ENCODE measurements at places on chromosomes 12 and 14.

DNA sequence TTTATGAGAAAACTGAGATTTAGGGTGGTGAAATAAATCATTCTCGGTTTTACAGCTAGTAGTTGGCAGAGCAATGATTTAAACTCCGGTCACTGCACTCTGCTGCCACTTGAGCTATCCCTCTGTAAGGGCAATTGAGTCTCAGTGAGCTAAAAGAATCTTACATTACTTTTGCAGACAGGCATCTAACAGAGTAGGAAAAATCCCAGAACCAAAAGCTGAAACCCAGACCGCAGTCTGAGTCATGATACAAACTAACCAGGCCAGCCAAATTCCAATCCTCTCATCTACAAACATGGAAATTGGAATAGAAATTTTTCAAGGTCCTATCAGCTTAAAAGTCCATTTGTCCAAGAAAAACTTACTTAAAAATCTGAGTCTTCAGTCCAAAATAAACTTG is 73.7 kb downstream of the ANKS1B start:
- DNase-seq, result no peak

- no peak for DNase-seq
These were observed 10.5 kb downstream of the DCN start for GRCh38 chr12:91172096-91172495.

DNA sequence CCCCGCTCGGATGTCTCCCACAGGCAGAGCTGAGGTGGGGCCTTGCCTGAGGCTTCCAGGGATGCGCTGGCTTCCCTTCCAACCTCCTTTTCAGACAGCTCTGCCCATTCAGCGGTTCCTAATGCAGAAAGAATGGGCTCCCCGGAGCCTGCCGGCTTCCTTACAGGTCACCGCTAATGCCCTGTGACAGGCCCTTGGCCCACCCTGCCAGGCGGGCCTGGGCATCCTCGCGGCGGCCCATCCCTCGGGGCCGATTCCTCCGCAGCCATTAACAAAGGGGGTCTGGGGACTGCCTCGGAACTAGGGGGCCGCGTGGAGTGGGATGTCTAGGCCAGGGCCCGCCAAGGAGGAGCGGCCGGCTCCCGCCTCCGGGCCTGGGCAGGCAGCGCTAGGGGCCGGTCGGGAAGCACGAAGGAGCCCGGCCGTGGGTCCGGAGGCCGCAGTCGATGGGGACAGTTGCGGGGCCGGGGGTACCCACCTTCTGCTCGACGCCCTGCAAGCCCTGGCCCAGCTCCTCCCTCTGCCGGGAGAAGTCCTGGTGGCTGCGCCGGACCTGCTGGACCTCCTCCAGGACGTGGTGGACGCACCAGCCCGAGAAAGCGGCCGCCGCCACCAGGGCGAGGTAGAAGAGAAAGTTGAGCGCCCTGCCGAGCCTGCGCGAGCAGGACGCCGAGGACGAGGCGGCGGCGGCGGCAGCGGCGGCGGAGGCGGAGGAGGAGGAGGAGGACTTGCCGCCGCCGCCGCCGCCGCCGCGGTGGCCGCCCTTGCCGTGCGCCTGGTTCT is 738 bp downstream of the CKAP4 start:
- DNase-seq, result no peak

DNA sequence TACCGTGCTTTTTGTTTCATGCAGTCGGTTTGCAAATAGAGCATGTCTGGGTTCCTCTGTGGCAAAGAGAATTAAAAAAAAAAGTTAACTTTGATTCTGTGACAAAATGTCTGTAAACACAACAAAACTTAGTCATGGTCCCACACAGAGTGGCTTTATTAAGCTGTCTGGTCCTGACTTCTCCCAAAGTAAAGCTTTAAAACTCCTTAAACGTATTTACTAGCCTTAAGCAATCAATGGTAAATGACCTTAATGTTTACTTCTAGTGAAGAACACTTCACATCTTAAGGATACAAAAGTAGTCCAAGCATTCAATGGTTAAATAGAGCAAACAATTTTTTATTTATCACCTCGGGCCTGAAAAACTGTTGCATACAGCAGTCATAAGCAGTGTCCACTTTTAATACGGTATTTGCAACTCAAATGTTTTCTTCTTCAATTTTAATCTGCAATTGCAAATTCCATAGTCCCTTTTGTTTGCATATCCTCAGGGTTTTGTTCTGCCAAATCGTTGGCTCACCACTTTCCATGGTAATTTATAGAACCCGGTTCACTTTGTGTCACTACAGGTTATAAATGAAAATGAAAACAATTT is 453.0 kb upstream of the MIS18BP1 start:
- DNase-seq, result no peak

DNA sequence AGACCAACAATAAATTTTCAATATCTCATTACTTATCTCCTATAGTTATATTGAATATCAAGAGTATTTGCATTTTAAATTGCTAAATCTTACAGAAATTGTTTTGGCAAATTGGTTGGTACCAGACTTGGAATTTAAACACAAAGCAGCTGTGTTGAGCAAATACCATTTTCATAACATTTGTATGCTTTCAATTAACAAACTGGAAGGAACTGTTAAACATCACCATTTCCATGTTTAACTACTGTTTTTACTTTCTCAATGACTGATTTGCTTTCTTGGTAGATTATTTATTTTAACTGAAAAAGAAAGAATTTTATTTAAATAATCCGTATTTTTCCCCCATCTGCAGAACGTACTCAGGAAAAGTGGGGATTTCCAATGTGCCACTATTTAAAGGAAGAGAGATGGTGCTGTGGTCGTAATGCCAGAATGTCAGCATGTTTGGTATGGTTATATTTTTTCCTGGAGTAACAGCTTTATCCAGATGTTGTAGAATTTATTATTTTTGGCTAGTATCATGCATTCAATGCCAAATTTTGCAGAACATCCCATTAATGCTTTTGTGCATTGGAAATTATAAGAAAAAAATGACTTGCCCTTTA is 72.3 kb downstream of the METTL25 start:
- no peak for DNase-seq

DNA sequence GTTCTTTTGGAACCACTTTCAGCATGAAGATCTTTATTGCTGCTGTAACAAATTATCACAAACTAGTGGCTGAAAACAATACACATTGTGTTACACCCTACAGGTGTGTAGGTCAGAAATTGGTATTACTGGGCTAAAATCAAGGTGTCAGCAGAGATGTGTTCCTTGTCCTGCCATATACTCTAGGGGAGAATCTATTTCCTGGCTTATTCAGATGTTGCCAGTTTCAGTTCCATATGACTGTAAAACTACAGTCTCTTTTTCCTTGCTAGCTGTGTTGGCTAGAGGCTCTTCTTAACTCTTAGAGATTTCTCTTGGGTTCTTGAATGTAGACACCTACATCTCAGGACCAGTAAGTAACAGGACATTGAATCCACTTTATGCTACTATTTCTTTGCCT is 215.6 kb upstream of the PPFIA2 start:
- no peak for DNase-seq

DNA sequence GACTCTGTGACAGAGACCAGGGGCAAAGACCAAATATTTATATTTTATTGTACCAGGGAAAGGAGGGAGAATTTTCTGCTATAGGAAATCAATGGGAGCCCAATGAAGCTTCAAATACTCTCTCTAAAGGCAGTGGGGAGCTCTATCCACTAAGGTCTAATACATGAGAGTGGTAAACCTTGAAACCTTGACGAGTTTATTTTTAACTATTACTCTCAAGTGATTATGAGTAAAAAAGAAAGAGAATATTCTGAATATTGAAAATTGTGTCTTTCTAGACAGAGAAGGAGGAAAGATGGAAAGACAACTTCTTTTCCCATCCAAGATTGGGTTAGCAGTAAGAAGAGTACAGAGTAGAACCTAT is 1722.1 kb upstream of the SEL1L start:
- no peak for DNase-seq

DNA sequence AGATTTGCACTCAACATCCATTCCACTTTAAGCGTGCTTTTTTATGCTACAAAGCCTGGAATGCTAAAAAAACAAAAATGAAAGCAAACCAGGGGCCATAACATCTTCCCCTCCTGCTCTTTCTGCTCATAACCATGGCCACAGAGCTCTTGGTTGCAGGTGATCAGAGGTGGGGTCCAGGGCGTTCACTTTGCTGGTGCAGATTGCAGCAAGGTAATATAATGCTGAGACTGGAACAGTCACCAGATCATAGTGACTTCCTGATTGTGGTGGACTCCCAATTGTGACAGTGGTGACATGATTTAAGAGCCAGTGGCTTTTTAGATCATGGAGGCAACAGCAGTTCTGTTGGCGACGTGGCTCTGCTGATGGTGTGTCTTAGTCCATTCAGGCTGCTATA is 115.0 kb upstream of the CPM start:
- no peak for DNase-seq

- DNase-seq, result no peak
These were observed 41.4 kb downstream of the NOC4L start for GRCh38 chr12:132185705-132186104.

DNA sequence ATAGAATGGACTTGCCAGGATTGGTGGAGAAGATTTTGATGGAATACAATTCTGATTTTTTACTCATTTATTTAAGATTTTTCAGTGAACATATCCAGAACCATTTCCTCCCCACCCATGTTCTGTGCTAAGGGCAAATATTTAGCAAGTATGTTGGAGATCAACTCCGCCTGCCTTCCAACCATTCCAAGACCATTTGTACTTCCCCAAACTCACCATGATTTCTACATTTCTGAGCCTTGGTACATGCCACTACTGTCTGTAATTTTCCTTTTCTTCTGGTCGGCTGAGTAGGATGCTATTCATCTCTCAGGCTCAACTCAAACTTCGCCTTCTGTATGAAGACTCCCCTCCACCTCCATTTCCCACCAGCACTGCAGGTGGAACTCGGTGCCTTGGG is 150.6 kb downstream of the NTF3 start:
- no peak for DNase-seq

DNA sequence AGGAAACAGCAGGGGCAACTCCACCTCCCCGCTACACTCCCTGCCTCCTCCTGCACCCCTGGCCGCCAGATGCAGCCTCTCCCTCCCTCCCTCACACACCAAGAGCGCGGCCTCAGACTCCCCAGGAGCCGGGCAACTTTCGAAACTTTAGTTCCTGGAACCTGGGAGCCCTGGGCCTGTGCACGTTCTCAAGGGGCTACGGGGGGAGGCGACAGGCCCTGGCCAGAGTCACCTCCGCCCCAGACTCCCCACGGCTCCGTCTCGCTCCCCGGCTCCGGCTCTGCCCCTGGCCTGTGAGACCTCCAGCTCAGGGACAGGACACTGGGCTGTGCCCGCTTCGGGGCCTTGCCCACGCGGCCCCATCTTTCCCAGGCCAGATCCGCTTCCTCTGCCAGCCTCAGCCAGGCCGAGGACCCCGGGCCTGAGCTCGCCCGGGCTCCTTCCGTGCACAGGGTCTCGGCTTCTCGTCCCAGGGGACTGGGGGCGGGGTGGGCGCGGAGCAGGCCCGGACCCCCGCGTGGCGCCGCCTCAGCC is 5.5 kb downstream of the AMN start:
- no peak for DNase-seq

Data from hematopoietic multipotent progenitor cell treated with erythropoietin and hydrocortisone succinate and interleukin-3 and kit ligand, for 15 days (in vitro differentiated cells).